ENCODE measurements at places on chromosomes 2 and 18.

DNA sequence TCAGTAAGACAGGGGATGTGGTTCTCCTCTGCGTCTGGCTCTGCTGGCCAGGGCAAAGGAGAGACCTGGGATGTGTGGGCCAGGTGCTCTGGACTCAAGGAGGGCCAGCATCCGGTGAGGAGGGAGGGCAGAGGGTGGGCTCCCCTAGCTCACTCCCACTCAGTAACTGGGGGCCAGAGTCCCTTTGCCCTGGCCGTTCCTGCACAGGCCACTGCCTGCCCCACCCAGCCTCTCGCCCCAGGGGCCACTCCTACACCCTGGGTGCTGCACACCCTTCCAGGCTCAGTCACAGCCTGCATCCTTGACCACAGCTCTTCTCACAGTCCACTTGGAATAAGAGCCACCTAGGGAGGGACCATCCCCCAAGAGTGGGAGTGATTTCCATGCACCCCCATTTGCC is 41.0 kb downstream of the SNED1 start:
- DNase-seq = no peak

DNA sequence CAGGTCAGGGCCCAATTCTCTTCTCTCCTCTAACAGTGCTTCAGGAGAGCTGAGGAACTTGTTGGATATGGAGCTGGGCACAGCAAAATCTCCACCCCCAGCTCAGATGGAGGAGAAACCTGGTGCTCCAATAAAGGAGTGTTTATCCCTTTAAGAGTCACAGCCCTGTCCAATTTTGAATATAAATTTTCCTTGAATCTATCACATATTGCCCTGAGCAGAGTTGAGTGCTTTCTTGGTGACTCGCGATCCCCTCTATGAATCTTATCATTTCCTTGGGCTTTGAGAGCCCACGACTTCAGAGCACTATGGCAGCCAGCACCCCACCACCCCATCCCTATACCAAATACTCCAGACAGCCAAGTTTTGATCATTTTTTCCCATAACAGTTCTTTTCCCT is 34.4 kb upstream of the SMAD7 start:
- DNase-seq = no peak

- no peak for DNase-seq
These were observed 317.2 kb upstream of the ID2 start for GRCh38 chr2:8364668-8365067.

GRCh38 chr2:26612522-26613240 is 28.5 kb downstream of the CIB4 start:
- no peak for DNase-seq

DNA sequence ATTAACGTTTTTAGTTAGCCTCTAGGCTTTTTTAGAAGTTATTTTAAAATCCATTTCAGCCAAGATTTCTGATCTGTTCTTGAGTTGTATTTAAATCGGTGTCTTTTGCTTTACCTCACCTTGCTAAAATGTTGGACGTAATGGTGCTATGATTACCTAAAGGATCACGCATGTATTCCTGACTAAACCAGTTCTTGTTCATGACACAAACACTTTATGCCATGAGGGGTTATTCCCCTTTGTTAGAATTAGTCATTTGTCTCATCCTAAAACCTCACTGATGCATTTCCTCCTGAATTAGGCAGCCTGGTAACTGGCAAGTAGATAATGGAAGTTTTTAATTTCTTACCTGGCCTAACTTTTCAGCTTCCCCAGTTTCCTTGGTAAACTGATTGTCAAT is 185.4 kb upstream of the TANK start:
- no peak for DNase-seq

DNA sequence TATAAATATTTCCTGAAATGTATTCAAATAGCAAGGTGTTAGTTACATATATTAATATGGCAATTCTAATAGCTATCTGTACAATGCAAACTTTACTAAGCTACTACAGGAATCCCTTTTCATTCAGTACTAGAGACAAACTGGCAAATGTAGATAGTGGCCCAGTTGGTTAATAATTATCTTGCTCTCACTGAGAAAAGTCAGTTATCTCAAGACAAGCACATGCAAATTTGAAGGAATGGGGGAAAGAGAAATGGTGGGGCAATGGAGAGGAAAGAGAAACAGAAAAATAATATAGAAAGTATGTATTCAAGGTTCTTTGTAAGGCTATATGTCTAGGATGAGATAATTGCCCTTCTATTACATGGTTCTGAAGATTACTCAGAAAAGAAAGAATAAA is 280.0 kb downstream of the FIGN start:
- no peak for DNase-seq
